ENCODE measurements at places on chromosomes 2 and 18.

GRCh38 chr2:147101941-147102790, 742.7 kb upstream of the ACVR2A start:
- no peak for DNase-seq

- DNase-seq: no peak
These were observed 40.5 kb upstream of the EFHD1 start for GRCh38 chr2:232592772-232593395.

DNA sequence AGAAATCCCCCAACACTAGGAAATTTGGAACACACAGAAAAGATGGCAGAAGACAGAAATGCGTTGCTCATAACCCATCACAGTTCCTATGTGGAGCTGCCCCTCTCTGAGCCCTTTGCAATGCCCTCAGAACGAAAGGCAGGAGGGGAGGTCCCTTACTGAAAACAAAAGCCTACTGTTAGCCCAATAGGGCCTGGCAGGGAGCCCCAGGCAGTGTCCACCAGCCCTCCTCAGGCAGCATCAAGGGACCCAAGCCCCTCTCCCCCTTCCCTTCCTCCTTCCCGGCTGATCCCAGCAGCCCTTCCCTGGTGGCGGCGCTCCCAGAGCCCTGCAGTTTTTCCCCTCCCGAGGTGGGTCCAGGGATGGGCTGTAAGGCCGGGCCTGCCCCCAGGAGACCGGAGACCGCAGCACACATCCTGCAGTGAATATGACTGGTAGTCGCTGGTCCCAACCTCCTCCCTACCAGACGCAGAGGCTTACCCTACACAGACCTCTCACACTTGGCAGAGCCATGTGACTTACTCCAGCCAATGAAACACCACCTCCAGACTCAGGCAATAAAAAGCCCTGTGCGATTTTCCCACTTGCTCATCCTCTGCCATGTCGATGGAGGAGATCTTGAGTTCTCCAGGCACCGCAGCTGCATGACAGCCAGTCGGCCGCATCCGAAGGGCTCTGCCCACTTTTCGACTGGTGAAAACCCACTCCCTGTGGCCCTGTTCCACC, 19.4 kb upstream of the DUSP2 start:
- DNase-seq: peak; percentile 96

DNA sequence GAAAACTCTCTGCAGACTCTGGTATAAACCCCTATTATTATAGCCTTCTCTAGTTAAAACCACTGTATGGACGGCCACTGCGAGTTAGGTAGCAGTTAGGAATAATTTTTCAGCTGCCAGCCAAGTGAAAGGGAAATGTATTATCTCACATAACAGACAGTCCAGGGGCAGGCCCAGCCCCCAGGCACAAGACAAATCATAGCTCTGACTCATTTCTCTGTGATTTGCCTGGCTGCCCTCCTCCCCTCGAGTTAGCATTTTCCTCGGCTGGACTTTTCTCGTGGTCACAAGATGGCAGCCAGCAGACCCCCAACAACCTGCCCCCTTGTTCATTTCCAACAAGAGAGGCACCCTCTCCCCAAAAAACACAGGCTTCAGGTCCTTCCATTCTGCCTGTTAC, 10.5 kb downstream of the VIT start:
- no peak for DNase-seq

- no peak for DNase-seq
These were observed 143.7 kb upstream of the CTNNA2 start for GRCh38 chr2:79369127-79369526.

GRCh38 chr2:66899648-66900047, 464.7 kb downstream of the MEIS1 start:
- DNase-seq: no peak

DNA sequence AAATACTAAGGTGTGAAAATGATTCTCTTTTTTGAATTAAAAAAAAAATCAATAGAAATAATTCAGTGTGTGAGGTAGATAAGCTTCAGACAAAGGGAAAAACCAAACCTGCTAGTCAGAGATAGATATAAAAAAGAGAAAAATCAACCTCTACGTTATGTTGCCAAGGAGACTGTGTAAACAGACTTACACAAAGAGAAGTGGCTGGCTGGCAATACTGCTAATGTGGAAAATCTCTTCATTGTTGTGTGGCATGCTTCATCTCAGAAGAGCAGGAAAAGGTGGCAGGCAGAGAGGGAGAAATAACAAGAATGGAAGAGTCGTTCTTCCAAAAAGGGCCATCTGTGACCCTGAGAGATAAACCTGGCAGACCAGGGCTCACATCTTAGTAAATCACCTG, 200.8 kb downstream of the SLC8A1 start:
- no peak for DNase-seq

GRCh38 chr2:120766470-120767351, 31.0 kb downstream of the GLI2 start:
- DNase-seq: no peak

- peak; percentile 7 for DNase-seq
These were observed 99.1 kb upstream of the ARHGAP15 start for GRCh38 chr2:143030127-143030526.

- DNase-seq: no peak
These were observed 16.8 kb downstream of the VIT start for GRCh38 chr2:36713310-36713709.

GRCh38 chr2:237879058-237879430, 19.6 kb downstream of the RAMP1 start:
- DNase-seq: no peak
